ENCODE measurements at places on chromosomes 12 and 14. TPM values are rescaled to one million over a fixed set of nuclear protein-coding genes. Genes with fewer than 3 reads are reported as not detected.

The ZC2HC1C gene
- 2.3 TPM for total RNA-seq

The STYX gene
- 17.9 TPM for total RNA-seq

The LHX5 gene
- not detected for total RNA-seq

The PPP2R5E gene
- 19.3 TPM for total RNA-seq

The CCDC197 gene
- total RNA-seq, result not detected

The CCDC196 gene
- not detected for total RNA-seq

All from placental pericyte (primary cell).